ENCODE measurements at places on chromosomes 2 and 18. TPM values are rescaled to one million over a fixed set of nuclear protein-coding genes. Genes with fewer than 3 reads are reported as not detected.

Gene PAIP2B
- 1.8 TPM for total RNA-seq

Gene ZNF236
- total RNA-seq: 6.6 TPM

Gene TTN
- total RNA-seq: under 0.01 TPM

Gene UGT1A1
- total RNA-seq: 3.2 TPM

Gene HAAO
- not detected for total RNA-seq

Gene DOK6
- not detected for total RNA-seq

Gene CCDC150
- 8.9 TPM for total RNA-seq

Gene UPP2
- not detected for total RNA-seq

Gene ABCB11
- total RNA-seq: not detected

Gene OBSL1
- total RNA-seq: 0.86 TPM

Gene ACKR3
- not detected for total RNA-seq

DNA sequence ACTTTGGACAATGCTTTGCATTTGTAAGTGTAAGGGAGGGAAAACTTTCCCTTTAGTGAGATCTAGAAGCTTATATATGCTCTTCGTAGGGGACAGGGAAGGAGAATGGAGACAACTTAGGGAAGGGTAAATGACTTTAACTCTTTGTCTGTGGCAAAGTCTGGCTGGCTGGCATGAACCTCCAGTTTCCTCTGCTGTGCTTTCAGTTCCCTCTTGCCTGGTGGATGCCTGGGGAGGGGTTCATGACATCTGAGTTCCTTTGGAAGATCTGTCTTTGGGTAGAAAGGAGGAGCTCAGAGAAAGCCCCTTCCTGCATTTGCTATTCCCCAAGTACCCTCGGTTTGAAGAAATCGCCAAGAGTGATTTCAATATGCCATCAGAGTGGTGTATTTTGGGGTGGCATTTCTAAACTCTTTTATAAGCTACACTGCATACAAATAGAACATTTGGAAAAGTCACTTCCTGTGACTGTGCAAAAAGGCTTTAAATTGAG lies 143.6 kb downstream of the VAPA start:
- DNase-seq: no peak

DNA sequence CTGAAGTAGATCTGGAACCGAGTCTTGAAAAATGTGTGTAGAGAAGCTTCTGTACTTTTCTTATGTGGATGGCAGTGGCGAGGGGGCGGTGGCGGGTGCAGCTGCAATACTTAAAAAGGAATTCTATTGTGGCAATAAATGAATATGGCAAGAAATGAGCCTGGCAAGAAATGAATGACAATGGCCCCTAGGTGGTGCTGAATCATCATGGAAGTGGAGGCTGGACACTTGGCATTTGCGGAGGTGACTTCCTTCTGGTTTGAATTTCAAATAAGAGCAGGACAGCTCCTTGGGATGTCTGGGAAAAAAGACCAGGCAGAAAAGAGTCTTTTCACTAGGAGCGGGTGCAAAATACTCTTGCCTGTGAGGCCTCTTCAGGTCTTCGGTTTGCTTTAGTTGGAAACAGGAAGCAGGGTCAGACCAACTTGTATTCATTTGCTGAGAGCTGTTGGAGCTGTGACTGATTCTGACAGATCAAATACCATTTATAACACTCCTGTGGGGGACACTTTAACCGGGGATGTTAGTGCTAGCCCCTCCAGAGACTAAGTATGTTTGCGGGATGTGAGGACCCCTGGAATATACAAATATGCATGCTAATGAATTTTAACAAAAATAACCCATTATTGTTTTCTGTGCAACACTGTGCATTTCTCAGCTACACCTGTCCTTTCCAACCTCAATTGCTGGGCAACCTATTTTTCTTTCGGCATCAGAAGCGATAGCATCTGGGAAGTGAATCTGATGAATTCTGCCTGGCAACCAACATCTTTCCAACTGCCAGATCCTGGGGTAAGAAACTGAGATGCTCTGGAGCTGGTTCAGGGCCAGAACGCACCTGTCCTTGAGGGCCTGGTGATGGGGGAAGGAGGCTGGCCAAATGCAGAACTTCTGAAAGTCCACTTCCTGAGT lies 35.4 kb downstream of the FASTKD2 start:
- peak; percentile 82 for DNase-seq

DNA sequence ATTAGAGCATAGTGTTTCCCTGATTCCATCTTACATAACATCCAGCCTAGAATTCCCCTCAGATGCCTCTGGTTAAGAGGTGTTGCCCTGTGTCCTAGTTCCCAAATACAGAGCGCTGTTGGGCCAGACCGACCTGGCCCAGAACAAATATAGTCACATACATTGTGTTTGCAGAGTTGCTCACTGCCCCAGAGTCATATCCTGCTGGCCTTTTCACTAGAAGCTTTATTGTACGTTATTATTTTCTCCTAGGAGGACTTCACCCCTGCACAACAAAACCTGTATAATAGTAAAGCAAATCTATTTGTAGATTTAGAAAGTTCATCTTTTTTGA lies 11.1 kb upstream of the MAP4K3 start:
- DNase-seq: no peak

DNA sequence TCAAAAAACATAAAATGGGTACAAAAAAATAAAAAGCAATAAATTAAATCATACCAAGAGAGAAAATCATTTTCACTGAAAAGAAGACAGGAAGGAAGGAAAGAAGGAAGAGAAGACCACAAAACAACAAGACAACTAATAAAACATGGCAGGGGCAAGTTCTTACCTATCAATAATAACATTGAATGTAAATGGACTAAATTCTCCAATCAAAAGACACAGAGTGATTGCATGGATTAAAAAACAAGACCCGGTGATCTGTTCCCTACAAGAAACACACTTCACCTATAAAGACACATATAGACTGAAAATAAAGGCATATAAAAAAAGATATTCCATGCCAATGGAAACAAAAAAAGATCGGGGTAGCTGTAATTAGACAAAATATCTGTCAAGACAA lies 82.6 kb upstream of the CERS6 start:
- DNase-seq: no peak

- no peak for DNase-seq
These were observed 123.2 kb upstream of the BCL2L11 start for GRCh38 chr2:110997331-110998045.

- no peak for DNase-seq
These were observed 263.9 kb downstream of the GLI2 start for GRCh38 chr2:120999377-121000097.

DNA sequence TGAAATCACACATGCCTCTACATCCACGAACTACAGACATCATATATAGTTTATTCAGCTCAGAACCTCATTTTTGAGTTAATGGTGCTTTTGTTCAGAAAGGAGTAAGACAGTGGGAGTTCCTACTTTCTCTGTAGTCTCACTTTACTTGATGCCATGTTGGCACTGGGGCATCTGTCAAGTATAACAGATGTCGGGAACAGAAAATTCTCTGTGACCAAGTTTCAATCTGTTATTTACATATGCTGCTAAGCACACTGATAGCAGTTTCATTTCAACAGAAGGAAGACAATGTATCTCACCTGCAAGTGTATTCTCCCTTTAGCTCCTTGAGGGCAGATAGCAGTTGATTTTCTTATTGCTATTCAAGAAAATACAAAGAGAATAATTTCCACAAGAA lies 774.1 kb downstream of the METTL4 start:
- DNase-seq: no peak

DNA sequence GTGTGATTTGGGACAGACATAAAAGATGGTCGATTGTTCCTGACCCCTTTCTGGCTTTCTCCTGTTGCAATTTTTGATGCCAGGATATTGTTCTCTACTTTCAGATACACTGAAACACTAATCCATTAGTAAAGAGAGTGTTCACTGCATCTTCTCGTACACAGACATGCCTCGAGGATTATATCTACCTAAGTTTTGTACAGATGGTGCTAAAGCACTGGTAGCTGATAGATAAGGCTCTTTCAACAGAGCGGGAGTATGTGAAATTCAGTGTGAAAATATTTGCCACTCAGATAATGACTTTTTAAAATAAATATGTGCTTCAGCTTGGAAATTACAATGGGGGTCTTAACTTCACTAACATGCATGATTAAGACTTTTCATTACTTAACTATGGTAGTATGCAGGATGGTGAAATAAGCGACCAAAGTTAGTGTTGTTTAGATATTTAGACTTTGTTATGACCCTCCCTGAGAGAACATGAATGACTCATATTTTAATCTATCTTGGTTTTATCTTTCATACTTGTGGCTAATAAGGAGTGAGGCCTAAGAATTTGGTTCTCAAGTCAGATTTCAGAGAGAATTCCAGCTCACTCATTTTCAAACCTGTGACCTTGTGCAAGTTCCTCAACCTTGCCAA lies 474.9 kb downstream of the NRXN1 start:
- DNase-seq: no peak

DNA sequence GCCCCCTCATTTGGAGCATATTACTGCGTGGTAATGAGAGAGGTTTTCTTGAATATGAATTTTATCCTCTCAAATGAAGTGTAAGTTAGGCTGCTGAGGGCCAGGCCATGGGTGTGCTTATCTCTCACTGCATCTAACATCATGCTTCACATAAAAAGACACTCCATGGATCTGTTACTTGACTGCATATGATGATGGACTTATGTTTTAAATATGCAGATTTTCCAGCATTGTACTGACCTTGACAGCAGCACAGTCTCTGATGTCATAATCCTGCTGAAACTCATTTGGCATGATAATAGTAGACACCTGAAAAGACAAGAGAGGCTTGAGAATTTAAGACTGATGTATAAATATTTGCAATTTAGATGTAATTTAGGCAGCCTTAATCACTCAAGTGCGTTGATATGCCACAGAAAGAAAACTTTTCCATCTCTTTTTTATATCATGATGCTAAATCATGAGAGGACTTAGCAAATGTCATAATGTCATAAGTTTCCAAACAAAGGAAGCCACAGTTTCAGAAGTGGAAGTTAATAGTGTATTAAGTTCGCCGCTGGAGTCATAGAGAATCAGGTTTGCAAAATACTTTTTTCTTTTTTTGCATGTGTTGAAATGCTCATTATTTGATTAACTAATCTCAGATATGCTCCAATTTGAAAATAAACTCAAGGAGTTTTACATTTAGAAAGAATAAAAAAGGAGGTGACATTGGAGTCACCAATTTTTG lies 62.7 kb upstream of the CD302 start:
- DNase-seq: no peak

- no peak for DNase-seq
These were observed 6.7 kb upstream of the GPR55 start for GRCh38 chr2:230931556-230932231.

GRCh38 chr2:69195706-69196105 lies 182.7 kb downstream of the ANTXR1 start:
- DNase-seq: no peak

DNA sequence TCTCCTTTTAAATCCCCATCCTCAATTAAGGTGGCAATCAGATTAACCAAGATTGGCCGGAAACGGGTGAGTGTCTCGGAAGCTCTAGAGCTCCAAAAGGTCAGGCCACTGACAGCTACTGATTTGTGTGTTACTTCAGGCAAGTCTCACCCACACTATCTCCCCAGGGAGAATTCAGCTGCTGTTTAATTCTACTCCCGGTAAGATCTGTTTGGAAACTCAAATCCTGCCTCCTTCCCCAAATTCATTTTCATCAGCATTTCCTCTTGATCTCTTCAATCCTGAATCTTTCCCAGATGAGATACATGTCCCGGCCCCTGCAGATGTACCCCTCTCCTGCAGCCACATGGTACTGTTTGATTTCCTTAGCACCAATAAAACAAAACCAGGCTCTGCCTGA lies 34.9 kb downstream of the EFR3B start:
- no peak for DNase-seq

DNA sequence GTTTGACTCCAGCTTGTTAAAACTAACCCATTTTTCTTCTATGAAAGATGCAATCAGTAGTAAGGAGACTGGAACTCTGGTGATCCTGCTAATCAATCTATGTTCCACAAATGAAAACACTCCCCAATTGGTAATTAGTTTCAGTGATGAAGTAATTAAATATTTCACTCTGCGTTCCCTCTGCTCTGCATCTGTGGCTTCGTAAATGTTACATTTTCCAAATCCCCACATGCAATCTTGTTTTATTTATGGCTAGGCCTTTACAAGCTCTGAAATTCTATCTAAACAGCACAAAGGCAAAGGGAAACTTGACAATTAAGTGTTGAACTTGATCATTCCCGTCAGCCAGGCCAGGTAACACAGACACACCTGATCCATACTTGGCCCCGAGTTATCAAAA lies 231.4 kb upstream of the OSR1 start:
- DNase-seq: no peak

GRCh38 chr2:220076734-220077133 lies 449.3 kb downstream of the SLC4A3 start:
- DNase-seq: peak; percentile 11

- no peak for DNase-seq
These were observed 35.0 kb downstream of the NDC80 start for GRCh38 chr18:2606335-2606734.

DNA sequence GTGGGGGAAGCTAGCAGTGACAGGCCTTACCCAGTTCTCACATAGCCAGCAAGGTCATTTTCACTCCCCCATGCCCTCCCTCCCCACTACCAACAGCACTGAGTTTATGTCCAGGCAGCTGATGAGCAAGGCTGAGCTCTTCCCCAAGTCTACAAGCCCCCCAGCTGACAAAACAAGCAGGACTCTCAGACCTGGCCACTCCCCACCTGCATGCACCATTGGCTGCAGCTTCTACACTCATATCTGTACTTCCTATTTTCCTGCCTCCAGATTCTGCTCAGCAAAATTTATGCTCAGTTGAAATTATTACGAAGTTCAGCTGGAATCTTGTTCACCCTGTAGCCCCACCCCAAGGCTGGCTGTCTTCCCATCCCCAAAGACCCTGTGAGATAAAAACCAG lies 339.3 kb downstream of the ARL6IP6 start:
- DNase-seq: no peak

DNA sequence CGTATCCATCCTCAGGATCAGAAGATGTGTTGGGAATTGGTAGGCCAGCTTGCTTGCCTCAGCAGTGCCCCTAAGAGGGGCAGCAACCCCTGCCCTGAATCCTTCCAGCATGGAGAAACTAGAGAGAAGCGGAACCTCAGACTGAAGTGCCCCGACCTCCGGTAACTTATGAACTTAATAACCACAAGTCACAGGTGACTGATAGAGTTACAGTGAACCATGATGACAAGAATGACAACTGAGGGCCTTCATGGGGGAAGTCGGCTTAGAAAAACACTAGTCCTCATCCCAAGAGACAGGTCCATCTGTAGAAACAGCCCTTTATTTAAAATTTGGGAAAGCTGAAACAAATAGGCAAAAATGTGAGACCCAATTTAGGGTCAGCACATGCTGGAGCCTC lies 42.5 kb upstream of the TMEM87B start:
- DNase-seq: no peak

DNA sequence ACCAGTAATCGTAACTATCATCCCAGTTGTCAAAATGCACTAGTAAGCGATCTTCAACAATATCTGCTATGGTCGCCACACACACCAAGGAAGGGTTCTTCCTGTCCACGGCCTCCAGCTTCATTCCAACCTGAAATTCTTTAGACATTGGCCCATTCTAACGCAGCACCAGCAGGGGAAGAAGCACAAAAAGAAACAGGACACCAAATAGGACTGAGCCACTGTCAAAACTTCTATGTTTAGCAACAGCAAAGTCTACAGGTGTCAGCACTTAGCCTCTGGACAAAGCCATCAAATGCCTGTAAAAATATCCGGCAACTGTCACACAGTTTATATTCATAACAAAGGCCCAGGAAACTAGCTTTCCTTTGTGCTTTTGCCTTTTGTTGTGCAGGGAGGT lies 175.0 kb downstream of the L3MBTL4 start:
- no peak for DNase-seq

All from HT-29 (cell line).